Left renal cortex interstitium (tissue), 4 donors: ENCODE measurements at places on chromosomes 5 and 9.
A peak's percentile ranks its signal among the peaks of the same experiment; 100 is the strongest.

- DNase-seq: no peak
Measured at GRCh38 chr9:127519301-127520166, 68.2 kb downstream of the LRSAM1 start.

DNA sequence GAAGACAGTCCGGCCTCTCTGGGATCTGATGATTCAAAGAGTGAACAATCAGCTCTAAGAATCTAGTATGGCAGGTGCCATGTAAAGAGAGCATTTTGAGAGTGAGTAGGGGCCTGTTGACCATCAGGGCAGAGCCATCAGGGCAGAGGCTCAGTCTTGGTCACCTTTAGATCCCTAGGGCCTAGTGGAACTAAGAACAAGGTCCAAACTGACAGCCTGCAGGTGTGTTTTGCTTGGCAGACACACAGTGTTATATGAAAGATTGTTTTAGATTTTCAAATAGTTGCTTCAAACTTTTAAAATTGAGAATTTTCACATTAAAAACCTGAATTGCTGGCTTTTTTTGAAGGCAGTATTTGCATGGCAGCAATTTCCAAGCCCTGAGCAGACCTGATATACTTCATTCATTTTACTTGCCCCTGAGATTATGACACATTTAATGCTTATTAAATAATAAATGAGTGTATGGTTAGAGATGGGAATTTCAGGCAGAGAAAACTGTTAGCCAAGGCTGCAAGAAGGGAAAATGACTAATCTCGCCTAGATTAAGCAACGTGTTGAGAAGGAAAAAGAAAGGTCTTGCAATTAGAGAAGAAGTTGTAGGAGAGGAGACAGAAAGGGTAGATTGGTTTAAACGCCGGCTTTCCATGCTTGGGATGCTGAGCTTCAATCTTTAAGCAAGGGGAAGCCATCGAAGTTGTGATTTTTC is 279.6 kb downstream of the ARRDC3 start:
- no peak for DNase-seq

- DNase-seq: no peak
Measured at GRCh38 chr9:8489835-8490234, 690.3 kb upstream of the DMAC1 start.

DNA sequence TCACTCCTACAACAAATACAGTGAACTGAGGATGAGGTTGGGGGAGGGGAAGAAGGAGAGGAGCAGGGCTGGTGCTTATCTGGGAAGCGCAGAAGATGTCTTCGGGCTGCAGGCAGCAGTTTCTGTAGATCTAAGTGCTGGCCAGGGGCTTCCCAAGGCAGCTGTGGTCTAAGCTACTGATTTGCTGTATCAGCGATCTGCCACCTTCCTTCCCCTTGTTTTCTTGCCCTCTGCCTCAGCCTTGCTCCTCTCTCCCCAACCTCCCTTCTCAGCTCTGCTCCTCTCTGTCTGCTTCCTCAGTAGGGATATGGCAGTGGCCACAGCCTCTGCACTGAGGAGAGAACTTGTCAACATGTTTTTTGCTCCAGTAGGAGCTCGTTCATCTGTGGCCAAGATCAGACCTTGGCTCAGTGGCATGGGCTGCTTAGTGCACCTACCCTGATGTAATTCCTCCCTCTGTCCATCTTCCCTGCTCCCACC is 42.8 kb upstream of the IL6ST start:
- DNase-seq: no peak

DNA sequence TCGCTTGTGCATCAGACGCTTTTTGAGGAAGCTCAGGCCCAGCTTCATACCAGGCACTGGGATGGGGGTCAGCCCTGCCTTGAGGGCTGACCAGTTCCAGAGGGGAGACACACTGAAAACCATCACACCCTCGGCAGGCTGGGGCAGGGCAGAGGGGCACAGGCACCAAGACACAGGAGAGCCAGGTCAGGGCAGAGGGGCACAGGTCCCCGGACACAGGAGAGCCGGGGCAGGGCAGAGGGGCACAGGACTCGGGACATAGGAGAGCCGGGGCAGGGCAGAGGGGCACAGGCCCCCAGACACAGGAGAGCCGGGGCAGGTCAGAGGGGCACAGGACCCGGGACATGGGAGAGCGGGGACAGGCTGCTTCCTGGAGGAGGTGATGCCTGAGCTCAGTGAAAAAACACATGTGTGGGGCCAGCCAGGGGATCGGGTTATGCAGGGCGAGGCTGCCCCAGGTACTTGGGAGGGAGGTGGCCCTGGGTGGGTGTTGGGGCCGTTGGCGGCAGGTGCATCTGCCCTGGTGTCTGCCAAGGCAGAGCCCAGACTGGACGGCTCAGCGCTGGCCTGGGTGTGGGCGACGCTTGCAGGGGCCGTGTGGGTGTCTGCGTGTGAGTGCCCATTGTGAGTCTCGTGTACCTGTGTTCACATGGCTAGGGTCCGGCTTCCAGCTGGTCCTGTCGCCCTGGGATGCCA is 15.1 kb upstream of the SLC2A6 start:
- DNase-seq: no peak

- no peak for DNase-seq
Measured at GRCh38 chr9:115770521-115770920, 383.1 kb upstream of the PAPPA start.

DNA sequence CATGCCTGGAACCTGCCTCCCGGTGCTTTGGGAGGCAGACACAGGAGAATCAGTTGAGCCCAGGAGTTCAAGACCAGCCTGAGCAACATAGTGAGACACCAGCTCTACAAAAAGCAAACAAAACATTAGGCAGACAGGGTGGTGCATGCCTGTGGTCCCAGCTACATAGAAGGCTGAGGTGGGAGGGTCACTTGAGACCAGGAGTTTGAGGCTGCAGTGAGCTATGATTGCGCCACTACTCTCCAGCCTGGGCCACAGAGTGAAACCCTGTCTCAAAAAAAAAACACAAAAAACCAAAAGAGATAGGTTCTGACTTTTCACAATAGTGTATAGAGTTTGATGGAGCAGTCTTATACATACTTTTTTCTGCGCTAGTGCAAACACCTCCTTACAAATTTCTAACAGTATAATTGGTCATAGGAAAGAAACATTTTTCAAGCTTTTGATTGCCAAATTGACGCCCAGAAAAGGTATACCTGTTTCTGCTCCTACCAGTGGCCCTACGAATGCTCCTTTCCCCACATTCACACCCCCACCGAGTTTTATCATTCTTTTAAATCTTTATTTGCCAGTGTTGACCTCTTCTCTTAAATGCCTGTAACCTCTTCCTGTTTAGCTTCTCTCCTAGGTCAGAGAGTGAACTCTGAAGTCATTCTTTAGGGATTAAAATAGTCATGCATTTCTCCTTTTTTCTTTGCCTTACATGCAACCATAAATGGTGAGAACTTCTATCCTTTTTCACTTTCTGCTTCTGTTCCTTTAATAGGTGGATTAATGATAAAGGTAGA is 7.5 kb downstream of the DOCK8 start:
- no peak for DNase-seq

GRCh38 chr9:115127191-115127817 is 9.3 kb upstream of the TNC start:
- DNase-seq: no peak

DNA sequence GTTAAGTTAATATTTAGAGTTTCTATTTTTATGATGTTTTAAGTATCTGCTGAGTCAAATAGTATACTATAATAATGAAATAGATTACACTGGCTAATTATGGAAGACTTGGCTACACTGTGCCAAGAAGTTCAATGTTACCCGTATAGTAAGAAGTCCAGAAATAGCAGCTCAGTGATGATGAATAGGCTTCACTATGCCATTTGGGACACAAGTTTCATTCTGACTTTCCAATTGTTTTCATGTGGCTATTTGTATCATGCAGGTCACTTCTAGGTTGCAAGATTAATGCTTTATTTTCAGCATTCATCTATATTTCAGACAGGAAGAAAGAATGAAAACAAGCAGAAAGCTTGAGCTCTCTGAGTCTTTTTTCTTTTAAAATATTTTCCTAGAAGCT is 194.5 kb upstream of the RIOK2 start:
- no peak for DNase-seq

DNA sequence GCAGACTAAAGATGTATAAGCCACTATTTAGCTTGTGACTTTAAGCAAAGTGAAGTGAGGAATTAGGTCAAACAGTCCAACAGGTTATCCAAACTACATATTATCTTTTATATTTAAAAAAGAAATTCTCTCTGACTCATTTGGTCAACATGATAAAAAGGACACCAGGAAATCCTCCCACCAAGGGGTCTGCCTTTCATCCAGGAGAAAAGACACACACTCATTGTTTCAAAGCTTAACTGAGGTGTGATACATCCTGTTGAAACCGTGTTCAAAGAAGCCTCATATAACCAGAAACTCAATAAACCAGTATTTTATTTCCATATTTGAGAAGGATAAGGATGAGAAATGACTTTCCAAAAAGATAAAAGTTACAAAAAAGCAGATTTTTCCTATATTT is 417.1 kb downstream of the HCN1 start:
- no peak for DNase-seq

GRCh38 chr9:134206311-134207300 is 42.2 kb upstream of the RNU6ATAC start:
- DNase-seq: no peak

DNA sequence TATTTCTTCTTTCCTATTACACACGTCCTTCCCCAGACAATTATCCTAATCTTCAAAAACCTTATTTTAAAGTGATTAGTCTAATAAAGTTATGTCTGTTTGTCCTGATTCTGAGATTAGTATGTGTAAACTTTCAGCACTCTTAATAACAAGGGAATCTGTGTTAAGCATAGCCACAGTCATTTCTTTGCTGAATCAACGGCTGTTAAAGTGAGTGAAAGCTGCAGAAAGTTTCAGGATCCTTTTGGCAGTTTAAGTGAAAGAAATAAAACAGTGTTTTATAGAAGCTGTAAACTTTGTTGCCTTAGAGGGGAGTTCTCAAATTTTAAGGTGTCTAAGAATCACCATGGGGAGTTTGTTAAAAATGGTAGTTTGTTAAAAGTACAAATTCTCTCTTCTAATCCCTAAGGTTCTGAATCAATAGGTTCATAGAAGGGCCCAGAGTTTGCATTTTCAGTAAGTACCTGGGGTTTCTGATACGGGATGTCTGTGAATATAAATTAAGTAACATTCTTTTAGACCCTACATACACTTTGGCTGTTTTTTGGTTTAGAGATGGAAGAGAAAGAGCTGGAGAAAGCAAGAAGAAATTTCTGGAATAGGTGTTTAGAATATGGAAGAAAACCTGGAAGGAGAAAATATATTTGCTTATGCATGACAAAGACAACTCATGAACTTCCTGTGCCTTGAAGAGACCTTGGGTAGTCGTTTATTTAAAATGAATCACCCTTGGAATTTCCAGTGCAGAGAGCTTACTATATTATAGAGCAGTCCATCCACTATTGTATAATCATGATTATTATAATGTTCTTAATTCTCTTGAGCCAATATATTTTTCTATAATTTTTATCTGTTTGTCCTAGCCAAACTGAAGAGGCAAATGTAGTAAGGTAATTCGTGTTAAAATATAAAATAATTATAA is 45.7 kb downstream of the SCAMP1 start:
- peak; percentile 9 for DNase-seq

- no peak for DNase-seq
Measured at GRCh38 chr9:14760060-14760459, 37.5 kb upstream of the CER1 start.
